ENCODE measurements at places on chromosomes 16 and 17. TPM values are rescaled to one million over a fixed set of nuclear protein-coding genes. Genes with fewer than 3 reads are reported as not detected.

The FBXO39 gene
- polyA plus RNA-seq = 0.12 TPM

The SLC25A39 gene
- 408 TPM for polyA plus RNA-seq

The OR3A2 gene
- not detected for polyA plus RNA-seq

The ASGR2 gene
- polyA plus RNA-seq = 0.91 TPM

The CCT6B gene
- 0.67 TPM for polyA plus RNA-seq

The SEZ6 gene
- 8.5 TPM for polyA plus RNA-seq

The ADGRG1 gene
- polyA plus RNA-seq = 2.6 TPM

The HBQ1 gene
- 17.1 TPM for polyA plus RNA-seq

The CNTD1 gene
- not detected for polyA plus RNA-seq

The CALB2 gene
- 3.3 TPM for polyA plus RNA-seq

The RGS11 gene
- polyA plus RNA-seq = 2.0 TPM

The IGF2BP1 gene
- 92.2 TPM for polyA plus RNA-seq

DNA sequence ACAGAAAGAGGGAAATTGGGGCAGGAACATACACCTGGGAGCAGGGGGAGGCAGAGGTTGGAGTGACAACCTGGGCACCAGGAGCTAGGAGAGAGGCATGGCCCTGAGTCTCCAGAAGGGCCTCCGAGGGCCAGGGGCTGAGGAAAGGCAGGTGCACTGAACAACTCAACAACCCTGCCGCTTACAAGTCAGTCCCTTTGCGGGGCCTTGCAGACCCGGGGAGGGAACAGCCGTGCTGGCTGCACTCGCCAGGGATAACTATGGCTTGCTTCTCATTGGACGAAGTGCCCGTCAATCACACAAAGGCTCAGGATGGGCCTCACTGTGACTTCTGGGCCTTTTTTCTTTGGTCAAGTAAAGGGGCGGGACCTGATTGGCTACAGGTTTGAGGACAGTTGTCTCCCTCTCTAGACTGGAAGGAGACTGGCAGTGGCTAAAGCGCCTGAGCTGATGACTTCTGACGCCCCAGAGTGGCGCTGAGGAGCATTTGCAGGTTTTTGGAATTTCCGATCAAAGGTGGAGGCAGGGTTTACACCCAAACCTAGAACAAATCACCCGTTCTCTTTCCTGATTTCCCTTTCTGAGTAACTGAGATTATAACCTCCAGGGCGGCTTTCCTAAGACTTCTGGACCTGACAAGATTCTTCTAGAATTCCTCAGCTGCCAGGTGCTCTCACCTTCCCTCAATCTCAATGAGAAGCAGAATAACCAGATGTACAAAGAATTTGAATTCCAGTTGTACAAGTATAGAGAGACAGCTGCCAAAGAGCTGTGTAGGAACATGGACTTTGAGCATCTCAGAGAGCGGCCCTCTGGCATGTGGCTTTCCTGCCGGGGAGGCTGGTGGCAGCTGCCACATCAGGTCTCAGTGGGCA, 27.6 kb upstream of the ST6GALNAC2 start:
- DNase-seq = peak; percentile 51

GRCh38 chr17:72924196-72924595, 168.3 kb downstream of the SLC39A11 start:
- DNase-seq = no peak

DNA sequence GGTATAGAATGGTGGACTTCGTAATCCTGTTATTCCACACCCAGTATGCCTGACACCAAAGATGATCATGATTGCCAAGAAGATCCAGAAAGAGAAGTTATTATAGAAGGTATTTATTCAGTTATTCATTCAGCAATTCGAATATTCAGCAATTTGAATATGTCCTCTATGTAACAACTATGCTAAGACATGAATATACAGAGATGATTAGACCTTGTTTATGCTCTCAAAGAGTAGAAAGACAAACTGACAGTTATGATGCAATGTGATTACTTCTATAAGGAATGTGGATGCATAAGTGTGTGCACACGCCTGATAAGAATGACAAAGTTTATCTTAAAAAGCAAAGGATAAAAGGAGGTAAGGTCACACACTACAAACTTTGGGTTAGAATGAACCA, 218.1 kb downstream of the CDH11 start:
- no peak for DNase-seq

DNA sequence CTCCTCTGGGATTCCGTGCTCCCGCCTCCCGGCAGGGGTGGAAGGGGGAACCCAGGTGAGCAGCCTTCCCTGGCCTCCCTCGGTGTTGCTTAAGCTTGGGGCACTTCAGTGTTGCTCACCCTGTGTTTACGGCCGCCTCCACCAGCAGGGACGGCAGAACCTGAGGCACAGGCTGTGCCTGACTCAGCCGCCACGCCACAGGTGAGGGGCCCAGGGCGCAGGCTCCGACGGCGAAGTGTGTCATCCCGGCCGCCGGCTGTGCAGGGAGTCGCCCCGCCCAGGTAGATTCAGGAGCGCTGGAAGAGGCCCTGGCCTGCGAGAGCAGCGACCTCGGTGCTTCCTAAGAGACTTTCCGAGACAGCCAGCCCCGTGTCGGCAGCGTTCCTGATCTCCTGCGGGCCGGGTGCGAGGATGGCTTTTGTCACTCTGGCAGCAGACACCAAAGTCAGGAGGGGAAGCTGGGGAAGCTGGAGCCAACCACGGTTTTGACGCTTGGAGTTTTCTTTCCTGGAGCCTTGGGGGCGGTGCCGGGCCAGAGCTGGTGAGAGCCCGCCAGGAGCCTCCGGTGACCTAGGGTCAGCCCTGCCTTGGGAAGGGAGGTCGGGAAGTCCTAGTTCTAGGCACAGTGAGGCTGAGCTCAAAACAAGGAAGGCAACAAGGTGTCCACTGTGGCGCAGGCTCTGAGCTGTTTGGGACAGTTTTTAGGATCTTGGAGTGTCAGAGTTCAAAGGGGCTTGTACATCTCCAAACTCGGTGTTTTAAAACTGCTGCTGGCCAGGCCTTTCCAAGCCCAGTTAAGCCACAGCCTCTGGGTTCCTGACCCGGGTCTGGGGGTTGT, 2.1 kb downstream of the GSE1 start:
- peak; percentile 73 for DNase-seq

GRCh38 chr17:77218902-77219301, 78.1 kb downstream of the SEC14L1 start:
- DNase-seq = no peak

DNA sequence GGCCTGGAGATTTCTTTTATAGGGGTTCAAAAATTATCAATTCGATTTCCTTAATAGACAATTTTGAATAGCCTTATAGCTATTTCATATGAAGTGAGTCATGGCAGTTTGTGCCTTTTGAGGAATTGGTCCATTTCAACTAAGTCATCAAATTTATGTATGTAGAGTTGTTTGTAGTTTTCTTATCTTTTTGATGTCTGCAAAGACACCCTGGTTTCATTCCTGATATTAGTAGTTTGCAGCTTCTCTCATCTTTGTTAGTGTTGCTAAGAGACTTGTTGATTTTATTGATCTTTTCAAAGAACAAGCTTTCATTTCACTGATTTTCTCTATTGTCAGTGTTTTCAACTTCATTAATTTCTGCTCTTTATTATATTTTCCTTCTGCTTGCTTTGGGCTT, 44.2 kb downstream of the N4BP1 start:
- no peak for DNase-seq

GRCh38 chr17:75086496-75087181, 1.1 kb upstream of the SLC16A5 start:
- DNase-seq = no peak

DNA sequence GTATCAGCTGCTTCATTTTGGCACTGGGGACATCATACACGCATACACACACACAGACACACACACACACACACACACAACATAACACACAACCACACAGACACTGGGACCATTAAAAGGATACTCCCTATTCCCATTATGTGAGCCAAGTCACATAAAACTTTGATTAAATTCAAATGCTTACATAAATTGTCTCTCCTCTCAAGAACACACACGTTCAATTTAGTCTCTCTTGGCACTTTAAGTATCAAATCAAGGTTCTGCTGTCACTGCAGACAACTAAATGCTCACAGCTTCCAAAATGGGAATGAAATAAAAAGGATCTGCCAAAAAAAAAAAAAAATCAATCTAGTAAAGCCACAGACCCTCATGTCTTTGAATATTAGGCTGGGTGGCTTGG, 184.9 kb downstream of the RBFOX1 start:
- DNase-seq = no peak

- no peak for DNase-seq
These were observed 140.7 kb downstream of the XYLT1 start for GRCh38 chr16:17330044-17330443.

GRCh38 chr17:7845359-7846062, 9.4 kb upstream of the TMEM88 start:
- DNase-seq = no peak

GRCh38 chr16:24670623-24671454, 58.6 kb upstream of the TNRC6A start:
- peak; percentile 64 for DNase-seq

DNA sequence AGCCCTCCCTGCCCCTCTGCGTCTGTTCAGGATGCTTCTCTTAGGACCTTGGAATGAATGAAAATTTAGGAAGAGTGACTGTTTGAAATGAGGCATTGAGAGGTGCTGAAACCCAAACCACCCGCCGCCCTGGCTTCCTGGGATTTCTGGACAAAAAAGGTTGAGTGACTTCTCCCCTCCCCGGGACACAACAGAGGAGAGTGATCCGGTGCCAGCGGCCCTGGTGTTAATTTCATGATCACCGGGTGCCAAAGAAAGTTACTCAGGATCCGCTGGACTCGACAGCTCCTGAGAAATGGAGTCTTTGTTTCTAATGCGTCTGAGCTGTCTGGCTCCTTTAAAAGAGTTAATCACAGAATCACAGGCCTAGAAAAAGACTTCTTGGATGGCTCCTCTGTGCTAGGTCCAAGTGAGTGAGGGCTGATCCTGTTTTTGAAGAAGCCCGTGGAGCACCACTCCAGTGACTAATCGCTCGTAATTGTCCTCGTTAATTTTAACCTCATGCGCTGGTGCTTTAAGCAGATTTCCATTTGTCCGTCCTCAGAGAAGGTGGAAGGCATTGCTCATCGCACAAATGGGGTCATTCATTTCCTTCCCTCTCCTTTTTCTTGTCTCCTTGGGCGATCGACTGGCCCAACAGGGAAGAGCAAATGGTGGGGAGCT, 144.4 kb upstream of the ZFHX3 start:
- DNase-seq = no peak

GRCh38 chr16:64910356-64910755, 211.5 kb downstream of the CDH11 start:
- no peak for DNase-seq

DNA sequence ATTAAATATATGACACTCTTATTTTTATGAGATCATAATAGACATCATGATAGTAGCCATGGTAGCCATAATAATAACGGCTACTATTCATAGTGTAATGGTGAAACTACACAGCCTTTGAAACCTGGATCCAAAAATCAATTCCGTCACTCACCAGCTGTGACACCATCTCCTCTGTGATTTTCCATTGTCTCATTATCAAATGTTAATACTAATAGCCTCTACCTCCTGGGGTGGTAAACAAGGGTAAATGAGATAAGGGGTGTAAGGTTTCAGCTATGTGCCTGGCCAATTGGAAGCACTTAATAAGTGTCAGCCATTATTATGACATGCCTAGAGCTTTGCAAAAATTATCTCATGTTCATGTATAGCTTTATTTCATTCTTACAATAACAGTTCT, 88.6 kb downstream of the CACNG3 start:
- DNase-seq = no peak

DNA sequence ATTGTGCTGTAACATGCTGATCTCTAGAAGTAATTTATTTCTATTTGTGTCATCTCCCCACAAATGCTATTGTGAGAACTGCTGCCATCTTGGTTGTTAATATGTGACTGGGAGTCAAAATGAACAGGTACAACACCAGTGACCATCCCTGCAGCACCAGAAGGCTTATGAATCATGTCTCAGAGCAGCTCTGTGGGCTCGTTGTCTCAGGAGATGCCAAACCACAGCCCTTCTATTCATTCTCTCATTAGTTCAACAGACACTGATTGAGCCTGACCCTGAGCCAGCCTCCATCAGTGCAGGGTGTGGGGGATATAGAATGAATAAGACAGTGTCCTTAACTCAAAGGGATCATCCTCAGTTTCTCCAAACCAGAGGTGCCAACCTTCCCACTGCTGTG, 92.5 kb downstream of the UTP18 start:
- DNase-seq = no peak

GRCh38 chr17:1713160-1713877, 3.1 kb upstream of the TLCD2 start:
- no peak for DNase-seq

DNA sequence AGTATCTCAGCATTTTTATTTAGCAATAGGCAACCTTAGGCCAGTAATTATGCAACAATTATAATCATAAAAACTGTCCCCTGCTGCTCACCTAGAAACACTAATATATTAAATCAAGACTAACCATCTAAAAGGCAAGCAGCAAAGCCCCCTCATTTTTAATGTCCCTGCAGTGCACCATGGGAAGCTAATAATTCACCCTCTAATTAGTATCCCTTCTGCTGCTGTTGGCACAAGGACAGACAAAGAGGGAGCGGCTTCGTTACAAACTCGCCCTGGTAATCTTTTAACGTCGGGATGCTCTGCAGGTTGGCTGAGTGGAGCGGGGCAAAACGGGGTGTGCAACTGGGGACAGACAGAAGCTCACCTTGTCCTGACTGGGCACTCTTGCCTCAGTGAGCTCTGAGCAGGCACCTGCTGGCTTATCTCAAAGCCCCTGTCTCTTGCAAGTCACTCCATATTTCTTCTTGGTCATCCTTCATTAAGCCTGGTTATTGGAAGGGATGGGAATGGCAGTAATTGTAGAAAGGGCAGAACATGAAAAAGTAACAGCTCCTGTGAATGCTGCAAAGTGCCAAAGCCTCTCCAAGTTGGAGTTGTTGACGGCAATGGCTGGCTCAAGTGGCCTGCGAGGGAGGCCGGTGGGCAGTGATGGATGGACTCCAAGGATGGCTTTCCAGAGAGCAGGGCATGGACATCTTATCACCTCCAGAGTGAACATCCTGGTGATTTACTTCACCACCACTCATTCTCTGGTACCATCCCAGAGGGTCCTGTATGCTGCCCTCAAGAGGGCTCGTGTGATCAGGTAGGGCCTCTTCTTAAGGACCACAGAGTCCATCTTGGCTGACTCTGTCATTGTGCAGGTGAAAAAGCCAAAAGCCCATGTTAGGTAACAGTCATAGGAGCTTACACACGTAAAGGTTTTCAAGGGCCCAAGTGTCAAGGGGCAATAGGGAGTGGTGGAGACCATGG, 219.6 kb upstream of the N4BP1 start:
- DNase-seq = no peak

DNA sequence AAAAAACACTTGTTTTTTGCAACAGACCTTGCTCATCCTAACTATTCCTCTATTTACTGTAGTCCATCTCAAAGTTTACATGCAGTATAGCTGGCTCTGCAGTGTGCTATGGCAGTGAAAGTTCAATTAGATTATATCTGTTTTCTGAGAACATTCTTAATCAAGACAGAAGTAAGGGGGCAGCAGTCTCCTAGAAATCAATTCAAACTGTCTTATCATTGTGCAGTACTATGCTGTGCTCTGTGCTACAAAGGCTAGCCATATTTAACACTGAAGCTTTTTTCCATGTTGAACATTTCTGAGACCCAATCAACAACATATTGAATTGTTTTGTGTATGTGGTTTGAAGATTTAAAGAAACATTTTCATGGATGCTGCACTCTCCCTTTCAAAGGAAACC, 11.4 kb downstream of the NETO2 start:
- no peak for DNase-seq
